SK-N-DZ (cell line): ENCODE measurements at places on chromosomes 13 and 19.

- no peak for DNase-seq
Measured at GRCh38 chr13:93948162-93948922, 531.1 kb downstream of the DCT start.

DNA sequence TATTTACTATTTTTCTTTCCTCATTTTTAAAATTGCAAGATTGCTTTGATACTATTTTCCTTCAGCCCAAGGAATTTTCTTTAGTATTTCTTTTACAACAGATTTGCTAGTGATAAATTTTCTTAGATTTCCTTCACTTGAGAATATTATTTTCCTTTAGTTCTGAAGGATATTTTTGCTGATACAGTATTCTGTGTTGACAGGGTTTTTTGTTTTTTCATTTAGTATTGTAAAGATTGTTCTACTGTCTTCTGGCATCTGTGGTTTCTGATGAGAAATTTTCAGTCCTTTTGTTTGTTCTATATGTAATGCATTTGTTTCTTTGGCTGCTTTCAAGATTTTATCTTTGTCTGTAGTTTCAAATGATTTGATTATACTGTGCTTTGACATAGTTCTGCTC, 20.7 kb downstream of the RAP2A start:
- DNase-seq: no peak

DNA sequence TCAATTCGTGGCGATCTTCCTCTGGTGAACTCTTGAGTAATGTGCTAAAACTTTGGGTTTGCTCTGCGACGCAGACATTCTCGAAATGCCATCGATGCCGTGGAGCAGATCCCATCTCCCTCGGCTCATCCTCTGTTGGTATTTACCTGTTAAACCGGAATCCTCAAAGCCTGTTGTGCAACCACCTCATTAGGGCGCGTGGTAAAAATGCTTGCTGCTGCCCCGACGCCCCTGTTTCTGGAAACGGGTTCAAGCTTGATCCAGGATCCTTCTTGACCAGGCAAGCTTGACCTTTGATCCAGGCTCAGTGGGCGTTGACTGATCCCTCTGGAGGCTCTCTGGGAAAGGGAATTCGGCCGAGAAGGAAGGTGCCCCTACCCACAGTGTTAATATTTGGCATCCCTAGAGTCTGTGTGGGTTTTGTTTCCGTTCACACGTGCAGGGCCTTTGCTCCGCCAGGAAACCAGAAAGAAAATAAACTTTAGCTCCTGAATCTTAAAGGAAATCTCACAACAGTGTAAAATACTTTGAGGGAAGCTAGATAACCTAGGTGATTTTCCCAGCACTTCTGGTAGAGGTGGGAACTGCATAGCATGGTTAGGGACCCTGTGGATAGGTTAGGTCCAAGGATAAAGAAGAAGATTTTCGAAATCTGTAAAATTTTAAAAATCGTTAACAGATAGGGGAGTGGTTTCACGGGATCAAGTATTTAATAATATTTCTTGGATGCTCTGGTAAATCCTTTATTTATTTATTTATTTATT, 1.1 kb downstream of the LSM14A start:
- DNase-seq: peak; percentile 12

DNA sequence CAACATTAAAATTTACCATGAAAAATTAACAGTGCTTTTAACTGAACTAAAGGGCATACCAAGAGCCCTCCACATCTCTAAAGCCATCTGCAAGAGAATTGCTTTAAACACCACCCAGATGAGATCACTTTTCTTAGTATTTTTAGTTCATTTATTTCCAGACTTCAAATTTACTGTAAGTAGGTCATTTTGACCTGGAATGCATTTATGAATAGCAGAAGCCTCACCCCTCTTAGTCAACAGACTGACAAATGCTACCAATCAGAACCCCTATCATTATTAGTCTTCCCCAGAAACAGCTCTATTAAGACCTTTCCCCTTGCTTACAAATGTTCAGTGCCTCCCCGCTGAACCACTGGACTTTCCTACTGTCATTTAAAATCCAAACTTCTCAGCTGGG, 27.3 kb downstream of the RUBCNL start:
- no peak for DNase-seq
